ENCODE measurements at places on chromosomes 4 and X.

DNA sequence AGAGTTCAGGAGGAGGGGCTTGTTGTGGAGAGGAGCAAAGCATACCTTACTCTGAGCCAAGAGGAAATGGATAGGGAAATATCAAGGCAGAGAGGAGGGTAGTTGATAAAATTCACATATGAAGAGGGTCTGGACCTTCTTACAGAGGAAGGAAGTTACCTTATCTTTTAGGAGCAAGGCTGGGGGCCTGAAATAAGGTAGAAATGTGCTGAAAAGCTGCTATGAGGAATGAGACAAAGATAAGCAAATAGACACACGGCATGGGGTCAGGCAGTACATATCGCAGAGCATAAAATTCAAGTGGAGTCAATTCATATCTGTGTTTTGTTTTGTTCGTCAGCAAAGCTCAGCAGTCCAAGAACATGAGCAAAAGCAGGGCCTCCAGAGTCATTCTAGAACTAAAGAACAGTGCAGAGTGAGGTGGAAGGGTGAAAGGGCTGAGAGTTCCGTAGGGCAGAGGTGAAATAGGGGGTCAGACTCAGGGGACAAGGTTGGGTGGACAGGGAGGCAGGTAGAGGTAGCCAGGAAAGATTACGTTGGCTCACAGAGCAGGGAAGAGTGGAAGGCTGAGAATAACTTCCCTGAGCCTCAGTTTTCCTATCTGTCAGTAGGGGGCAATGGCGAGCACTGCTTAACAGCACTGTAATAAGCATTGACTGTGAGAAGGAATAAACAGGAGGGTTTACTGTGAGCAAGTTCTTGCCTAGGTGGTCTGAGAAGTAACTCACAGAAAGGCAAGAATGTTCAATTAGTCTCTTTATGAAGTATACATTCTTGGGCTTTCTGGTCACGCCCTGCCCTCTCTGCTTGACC is 9.2 kb downstream of the VSIG4 start:
- no peak for DNase-seq

GRCh38 chr4:5870701-5871100 is 22.2 kb downstream of the CRMP1 start:
- DNase-seq, result no peak

- no peak for DNase-seq
These were observed 32.8 kb downstream of the CENPC start for GRCh38 chr4:67512501-67512900.

GRCh38 chr4:104973708-104974107 is 173.0 kb upstream of the TET2 start:
- DNase-seq, result no peak

- DNase-seq, result no peak
These were observed 250.7 kb upstream of the ZFP42 start for GRCh38 chr4:187744911-187745310.

GRCh38 chr4:1678244-1678643 is 5.9 kb downstream of the FAM53A start:
- DNase-seq, result no peak

- no peak for DNase-seq
These were observed 105.2 kb downstream of the RNF150 start for GRCh38 chr4:141028024-141028529.

GRCh38 chr4:4942658-4943057 is 76.6 kb downstream of the CYTL1 start:
- DNase-seq, result no peak

DNA sequence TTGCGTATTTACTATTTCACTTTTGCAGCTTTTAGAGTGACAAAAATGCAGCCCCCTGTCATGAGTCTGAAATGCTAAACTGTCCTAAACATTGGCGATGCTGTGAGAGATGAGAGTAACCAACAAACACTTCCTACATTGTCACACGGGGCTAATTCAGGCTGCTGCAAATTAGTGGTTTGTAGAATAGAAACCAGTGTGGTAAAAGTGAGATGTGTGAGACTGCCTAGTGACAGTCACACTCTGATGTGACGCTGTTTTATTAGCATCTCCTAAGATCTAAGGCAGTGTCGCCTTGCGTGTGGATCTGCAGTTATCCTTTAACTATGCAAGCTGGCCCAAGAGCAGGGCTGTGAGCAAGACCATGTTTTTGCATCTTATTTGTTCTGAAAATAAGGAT is 800.2 kb upstream of the TENM3 start:
- no peak for DNase-seq

DNA sequence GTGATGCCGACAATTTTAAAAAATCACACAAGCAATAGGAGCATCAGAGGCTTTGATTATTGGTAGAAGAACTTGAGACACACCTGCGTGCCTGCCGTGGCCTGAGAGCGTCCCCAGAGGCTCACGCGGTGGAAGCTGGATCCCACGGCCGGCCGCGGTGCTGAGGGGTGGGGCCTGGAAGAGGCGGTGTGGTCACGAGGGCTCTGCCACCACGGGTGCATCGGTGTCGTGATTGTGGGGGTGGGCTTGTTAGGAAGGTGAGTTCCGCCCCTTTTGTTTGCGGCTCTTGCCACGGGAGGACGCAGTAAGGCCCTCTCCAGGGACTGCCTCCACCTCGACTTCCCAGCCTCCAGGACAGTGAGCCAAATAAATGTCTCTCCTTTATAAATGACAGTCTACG is 77.2 kb upstream of the ADRA2C start:
- DNase-seq, result no peak

DNA sequence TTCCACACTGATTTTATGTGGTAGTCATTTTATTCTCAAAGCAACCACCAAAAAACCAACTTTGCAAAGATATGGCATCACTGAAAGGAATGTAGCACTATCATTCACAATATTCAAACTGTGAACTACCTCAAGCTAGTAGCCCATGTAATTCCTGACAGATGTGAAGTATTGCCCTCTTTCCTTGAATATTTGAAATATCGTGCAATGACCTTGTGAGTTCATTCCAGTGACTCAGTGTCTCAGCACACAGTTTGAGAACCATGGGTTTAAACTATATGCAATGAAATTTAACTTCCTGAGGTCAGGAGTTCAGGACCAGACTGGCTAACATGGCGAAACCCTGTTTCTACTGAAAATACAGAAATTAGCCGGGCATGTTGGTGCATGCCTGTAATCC is 20.9 kb upstream of the IQCM start:
- no peak for DNase-seq

DNA sequence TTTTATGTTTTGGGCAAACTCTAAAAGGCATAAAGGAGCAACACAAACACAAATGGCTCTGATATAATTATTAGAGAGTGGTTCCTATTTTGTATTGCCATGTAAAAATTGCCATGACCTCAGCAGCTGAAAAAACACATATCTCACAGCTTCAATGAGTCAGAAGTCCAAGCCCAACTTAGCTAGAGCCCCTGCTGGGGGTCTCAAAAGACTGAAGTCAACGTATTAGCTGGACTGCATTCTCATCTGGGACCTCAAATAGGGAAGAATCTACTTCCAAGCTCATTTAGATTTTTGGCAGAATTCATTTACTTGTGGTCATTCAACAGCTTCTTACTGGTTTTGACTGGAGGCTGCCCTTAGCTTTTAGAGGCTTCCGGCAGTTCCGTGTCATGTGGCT is 47.4 kb downstream of the FREM3 start:
- DNase-seq, result no peak

GRCh38 chr4:157791236-157791635 is 381.6 kb downstream of the GASK1B start:
- DNase-seq, result no peak

GRCh38 chrX:73962948-73963347 is 341.0 kb upstream of the ZCCHC13 start:
- no peak for DNase-seq

DNA sequence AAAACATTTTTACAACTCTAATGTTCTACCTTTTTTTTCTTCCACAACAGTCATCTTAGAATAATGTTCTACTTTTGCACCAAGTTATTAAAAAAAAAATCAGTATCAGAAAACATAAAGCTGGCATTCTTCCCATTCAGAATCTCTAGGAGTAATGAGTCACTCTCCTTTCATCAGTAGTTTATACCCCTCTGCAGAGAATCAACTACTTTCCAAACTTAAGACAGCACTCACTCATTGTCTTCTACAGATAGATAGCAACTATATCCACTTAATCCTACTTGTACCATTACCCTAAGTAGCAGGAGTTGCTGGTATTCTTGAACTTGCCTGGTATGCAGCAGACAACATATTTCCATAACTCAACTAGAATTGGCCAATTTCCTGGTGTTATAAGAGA is 3.2 kb downstream of the TIGD4 start:
- no peak for DNase-seq

GRCh38 chrX:106802063-106802387 is 448 bp upstream of the TBC1D8B start:
- DNase-seq, result no peak

DNA sequence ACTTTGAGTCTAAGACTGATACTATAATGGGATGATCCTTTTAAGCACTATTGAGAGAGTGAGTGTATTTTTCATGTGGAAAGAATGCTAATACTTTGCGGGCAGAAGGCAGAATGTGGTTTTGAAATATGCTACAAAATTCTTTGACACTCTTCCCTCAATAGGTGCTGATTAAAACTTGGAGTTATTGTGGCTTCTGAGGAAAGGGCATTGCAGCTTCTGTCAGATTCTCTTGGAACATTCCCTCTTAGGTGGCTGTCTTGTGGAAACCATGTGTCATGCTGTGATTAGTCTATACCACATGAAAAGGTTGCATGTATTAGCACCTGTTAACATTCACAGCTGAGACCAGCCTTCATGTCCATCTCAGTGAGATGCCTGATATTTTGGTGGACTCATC is 547.0 kb downstream of the STIM2 start:
- DNase-seq, result no peak

DNA sequence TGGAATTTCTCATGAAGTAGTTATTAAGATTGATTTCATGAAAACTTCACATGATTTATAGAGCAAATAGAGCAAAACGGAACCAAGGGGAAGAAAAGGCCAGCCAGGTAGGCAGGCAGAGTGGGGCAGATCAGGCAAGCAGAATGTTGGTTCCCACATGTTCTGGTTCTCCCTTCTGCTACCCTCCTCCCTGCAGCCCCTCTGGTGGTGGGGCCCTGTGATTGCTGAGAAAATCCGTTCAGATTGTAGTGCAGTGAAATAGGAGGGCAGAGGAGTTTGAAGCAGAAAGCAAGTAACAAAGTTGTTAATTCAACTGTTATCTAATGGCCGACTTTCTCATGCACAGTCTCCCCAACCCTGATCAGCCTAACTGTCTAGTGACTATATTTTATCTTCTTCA is 185.3 kb downstream of the MID1IP1 start:
- DNase-seq, result no peak

DNA sequence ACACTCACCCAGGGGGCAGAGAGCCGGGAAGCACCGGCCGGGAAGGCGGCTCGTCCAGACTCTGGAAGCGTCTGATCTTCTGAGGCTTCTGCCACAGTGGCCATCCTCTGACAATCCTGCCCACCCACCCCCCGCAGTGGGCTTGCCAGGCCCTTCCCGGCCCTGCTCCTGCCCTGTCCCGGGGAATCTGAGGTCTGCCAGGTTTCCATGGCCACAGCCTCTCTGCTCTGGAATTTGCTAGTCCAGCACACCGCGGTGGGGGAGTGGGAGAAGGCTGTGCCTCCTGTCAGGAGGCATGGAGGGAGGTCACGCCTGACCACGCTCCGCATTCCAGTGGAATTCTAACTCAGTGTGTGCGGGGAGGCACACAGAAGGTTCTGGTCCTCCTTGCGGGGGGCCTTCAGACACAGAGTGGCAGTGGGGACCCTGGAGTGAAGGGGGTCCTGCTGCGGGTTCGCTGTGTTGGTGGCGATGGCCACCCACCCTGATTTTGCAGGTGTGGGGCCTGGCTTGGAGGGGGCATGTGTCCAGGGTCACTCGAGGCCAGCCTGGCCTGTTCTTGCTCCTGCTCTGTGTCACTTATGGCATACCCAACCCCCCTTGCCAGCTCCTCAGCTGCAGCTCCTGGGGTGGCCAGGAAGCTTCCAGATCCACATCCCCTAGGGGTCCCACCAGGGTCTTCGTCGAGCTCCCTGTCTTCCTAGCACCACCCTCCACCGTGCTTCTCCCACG is 55.6 kb upstream of the ADRA2C start:
- no peak for DNase-seq

- no peak for DNase-seq
These were observed 41.5 kb downstream of the GATB start for GRCh38 chr4:151718984-151719955.

DNA sequence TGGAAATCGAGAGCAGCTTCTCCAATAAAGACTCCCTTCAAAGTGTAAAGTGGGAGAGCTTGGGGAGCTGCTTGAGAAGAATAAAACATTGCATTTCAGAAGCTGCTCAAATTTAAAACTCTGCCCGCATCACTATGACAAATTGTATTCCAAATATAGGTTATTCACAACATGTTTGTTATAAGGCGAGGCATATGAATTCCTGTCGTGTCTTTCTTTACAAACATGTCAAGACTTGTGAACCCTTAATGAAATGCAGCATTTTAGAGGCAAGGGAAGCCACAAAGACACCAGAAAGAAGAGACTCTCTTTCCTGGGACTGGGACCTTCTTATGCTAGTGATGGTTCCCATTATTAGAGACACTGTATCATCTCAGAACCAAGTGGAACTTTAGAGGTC is 311.2 kb downstream of the DHX15 start:
- no peak for DNase-seq

- DNase-seq, result no peak
These were observed 739 bp downstream of the GAK start for GRCh38 chr4:931194-931959.

DNA sequence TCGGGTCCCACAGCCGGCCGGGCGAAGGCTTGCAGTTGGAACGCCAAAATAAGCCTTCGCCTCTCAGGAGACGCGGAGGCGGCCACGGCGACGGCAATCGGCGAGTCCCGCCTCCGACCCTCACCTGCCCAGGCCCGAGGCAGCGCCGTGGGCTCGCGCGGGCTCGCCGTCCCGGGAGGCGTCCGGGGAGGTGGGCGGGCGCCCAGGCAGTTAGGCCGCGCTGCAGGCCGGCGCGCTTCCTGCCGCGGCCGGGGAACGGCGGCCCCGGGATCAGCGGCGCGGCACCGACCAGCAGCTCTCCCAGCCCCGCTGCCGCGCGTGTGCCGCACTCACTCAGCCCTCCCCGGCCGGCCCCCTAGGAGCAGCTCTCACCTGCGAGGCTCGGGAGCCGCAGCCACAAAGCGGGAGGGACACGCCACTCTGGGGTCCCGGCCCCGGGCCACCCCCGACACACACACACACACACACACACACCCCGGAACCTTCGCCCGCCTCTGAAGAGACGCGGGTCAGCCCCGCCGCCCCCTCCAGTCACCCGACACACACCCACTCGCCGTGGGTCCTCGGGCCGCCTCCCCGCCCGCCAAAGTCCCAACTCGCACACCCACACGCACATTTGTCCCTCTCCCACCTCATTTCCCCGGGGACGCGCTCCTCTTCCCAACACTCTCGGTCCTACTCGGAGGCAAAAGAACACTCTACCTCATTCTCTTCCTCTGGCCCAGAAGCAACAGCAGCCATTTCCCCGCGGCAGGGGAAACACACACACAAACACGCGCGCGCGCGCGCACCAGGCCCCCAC is at the start of gene CNOT6L:
Gene CNOT6L (minus strand): TSS at position 767 of the 802 bp plus-strand sequence. CDS start 60 bp downstream, at position 707.
- peak; percentile 40 for DNase-seq

GRCh38 chr4:54440394-54441136 is 211.5 kb downstream of the PDGFRA start:
- DNase-seq, result no peak

GRCh38 chr4:101187841-101188240 is 159.5 kb downstream of the PPP3CA start:
- no peak for DNase-seq

GRCh38 chr4:88623097-88623496 is 30.8 kb downstream of the HERC3 start:
- DNase-seq, result no peak

Data from KG1 (cell line).